ENCODE measurements at places on chromosomes 6 and 20. TPM values are rescaled to one million over a fixed set of nuclear protein-coding genes. Genes with fewer than 3 reads are reported as not detected.
A peak's percentile ranks its signal among the peaks of the same experiment; 100 is the strongest.

- no peaks in the 10 kb centered on the region for H3K36me3 ChIP-seq
- H3K27ac ChIP-seq, result no peak overlapping the region
- H3K4me1 ChIP-seq, result no peaks in the 10 kb centered on the region
- H3K27me3 ChIP-seq, result no peaks in the 10 kb centered on the region
- no peak overlapping the region for H3K4me3 ChIP-seq
Observed at GRCh38 chr20:235891-236290, 8.8 kb downstream of the DEFB129 start.

MTG2 gene
- total RNA-seq, result 24.6 TPM

DNA sequence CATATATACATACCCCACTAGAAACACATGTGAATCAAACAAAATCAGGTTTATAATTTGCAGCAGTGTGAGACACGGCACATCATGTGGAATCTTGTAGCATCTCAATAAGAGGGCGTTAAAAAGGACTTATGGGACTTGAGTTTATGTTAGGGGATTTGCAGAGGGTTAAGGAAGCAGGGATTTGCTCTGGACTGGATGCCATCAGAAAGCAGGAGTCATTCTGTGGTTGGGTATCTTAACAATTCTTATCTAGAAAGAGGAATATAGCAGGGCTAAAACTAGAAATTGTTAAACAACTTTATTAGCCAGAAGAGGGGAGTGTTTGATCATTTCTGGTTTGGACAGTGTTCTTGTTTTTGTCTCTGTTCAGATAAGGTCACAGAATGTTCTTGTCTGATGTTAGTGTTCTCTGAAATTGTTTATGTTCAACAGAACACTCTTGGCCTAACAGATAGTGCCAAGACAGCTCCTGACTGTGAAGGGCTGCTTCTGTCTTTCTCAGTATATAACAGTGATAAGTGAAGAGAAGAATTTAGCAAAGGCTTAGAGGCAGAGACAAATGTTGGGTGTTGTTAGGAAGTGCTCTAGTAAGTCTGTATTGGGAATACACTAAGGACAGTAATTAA lies 39.2 kb downstream of the LIN28B start:
- H3K27me3 ChIP-seq, result no peaks in the 10 kb centered on the region
- no peak overlapping the region for H3K4me3 ChIP-seq
- no peak for DNase-seq
- H3K36me3 ChIP-seq, result no peaks in the 10 kb centered on the region
- H3K27ac ChIP-seq, result no peak overlapping the region

DNA sequence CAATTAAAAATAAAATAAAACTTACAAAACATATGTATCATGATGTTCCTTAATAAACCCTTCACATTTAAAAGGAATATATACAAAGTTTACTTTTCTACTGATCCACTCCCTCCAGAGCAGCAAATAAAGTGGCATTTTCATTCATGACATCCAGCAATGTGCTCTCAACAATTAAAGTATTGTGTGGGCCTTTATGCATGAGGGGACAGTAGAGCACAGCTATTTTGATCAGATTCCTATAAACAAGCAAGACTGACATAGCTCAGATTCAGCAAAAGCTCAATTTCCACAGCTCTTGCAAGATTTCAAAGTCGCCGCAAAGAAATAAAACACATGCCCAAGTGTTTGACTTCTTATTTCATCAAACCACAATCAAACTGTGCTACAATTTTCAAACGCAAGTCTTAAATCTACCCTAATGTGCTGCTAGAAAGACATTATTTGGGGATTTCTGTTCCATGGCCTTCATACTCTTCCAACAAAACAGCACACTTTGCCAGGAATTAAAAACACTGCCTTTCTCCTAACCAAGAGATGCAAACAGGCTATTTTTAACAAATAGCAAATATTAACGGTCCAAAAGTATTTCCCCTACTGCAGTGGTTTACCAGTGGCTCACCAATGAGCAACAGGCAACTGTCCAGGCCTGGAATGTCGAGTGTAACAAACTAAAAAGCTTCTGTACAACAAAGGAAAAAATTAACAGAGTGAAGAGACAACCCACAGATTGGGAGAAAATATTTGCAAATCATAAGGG lies 52.3 kb downstream of the MBOAT1 start:
- H3K27ac ChIP-seq, result no peak overlapping the region
- H3K27me3 ChIP-seq, result no peaks in the 10 kb centered on the region
- H3K4me1 ChIP-seq, result no peaks in the 10 kb centered on the region
- no peaks in the 10 kb centered on the region for H3K36me3 ChIP-seq
- no peak for DNase-seq

- no peaks in the 10 kb centered on the region for H3K27me3 ChIP-seq
- no peaks in the 10 kb centered on the region for H3K4me1 ChIP-seq
- no peak for DNase-seq
- no peak overlapping the region for H3K4me3 ChIP-seq
- H3K27ac ChIP-seq, result no peak overlapping the region
- H3K36me3 ChIP-seq, result no peaks in the 10 kb centered on the region
Observed at GRCh38 chr20:52420805-52421204, 229.2 kb upstream of the ZFP64 start.

GRCh38 chr6:98779618-98780017 lies 54.8 kb upstream of the POU3F2 start:
- no peaks in the 10 kb centered on the region for H3K4me1 ChIP-seq
- no peak overlapping the region for H3K27ac ChIP-seq
- H3K4me3 ChIP-seq, result no peak overlapping the region
- no peaks in the 10 kb centered on the region for H3K36me3 ChIP-seq
- no peak for DNase-seq

DNA sequence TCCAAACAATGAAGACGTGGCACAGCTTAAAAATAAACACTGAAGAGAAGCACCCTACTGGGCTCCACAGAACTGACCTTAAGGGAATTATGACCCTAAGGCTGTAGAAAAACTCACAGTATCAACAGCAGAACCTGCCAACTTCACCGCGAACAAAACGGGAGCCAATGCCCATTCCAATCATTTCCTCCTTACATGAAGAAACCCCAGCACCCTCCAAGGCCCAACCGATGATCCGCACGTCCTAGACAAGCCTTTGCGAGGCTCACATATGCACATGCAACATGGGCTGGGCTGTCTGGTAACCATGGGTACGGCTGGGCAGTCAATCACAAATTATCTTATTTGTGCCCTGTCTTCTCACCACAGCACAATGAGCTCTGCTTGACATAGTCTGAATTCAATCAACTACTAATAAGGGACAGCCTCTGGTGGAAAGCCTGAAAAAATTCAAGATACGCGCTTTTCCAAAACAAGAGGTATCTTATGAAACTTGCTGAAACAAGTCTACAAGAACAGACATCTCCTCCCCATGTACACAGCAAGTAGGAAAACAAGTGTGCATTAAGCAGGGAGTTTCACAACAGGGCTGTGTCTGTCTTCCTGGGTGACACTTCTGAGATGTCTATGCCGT lies 1.7 kb downstream of the DIDO1 start:
- H3K27ac ChIP-seq, result peak overlapping the region; percentile 47
- peak overlapping the region; percentile 94 for H3K4me3 ChIP-seq
- peaks cover 1% of the 10 kb centered on the region for H3K4me1 ChIP-seq
- H3K36me3 ChIP-seq, result no peaks in the 10 kb centered on the region
- no peaks in the 10 kb centered on the region for H3K27me3 ChIP-seq
- DNase-seq, result no peak

DNA sequence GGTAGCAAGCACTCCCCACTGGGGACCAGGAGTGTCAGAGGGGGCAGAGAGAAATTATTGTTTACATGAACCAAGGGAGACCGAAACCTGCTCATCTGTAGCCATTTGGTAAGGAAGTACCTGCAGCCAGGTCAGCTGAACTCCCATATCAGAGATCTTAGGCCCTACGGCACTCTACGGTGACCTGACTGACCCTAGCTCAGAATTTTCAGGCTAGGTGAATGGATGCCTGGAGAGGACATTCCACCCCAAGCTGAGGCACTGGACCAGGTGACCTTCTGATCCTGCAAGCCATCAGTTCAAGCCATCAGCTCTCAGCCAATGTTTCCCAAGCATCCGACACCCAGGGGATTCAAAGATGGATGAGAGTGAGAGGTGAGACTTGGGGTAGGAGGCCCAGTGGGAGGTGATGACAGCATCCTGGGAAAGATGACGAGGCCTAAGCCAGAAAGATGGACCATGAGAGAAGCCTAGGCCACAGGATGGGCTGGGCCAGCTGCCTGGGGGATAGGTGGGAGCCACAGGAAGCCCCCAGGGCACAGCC lies 2.8 kb downstream of the ANGPT4 start:
- no peak for DNase-seq
- no peaks in the 10 kb centered on the region for H3K27me3 ChIP-seq
- no peaks in the 10 kb centered on the region for H3K36me3 ChIP-seq
- H3K4me3 ChIP-seq, result no peak overlapping the region
- H3K27ac ChIP-seq, result no peak overlapping the region

- DNase-seq, result no peak
- no peak overlapping the region for H3K27ac ChIP-seq
- no peaks in the 10 kb centered on the region for H3K27me3 ChIP-seq
Observed at GRCh38 chr6:170372380-170373325, 66.1 kb downstream of the FAM120B start.

LPIN3 gene
- total RNA-seq, result 22.6 TPM

CHRNA4 gene
- total RNA-seq, result not detected

- no peak for DNase-seq
- H3K4me3 ChIP-seq, result no peak overlapping the region
- H3K36me3 ChIP-seq, result peaks cover 2% of the 10 kb centered on the region
- no peak overlapping the region for H3K27ac ChIP-seq
Observed at GRCh38 chr6:52514514-52514913, 62.3 kb downstream of the TRAM2 start.

DNA sequence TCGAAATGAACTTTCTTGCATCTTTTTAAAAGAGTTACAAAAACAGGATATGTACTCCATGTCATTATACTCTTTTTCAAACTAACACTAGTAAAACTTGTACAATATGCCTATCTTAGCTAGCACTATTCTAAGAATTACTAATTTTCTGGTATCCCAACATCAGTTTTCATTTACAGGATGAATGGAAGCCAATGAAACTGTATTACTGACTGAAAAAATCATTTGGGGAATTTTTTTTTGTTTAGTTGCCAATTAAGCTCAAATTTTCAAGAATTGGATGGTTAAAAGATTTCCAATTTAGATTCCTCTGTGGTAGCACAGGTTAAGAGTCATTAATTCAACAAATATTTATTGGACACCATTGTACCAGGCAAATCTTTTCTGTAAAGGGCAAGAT lies 30.7 kb downstream of the TASP1 start:
- H3K27ac ChIP-seq, result no peak overlapping the region
- no peak for DNase-seq
- H3K4me3 ChIP-seq, result no peak overlapping the region
- no peaks in the 10 kb centered on the region for H3K4me1 ChIP-seq

GRCh38 chr6:139448051-139448649 lies 73.7 kb upstream of the CITED2 start:
- H3K36me3 ChIP-seq, result no peaks in the 10 kb centered on the region
- no peaks in the 10 kb centered on the region for H3K27me3 ChIP-seq
- no peak for DNase-seq
- no peaks in the 10 kb centered on the region for H3K4me1 ChIP-seq
- H3K4me3 ChIP-seq, result no peak overlapping the region
- H3K27ac ChIP-seq, result no peak overlapping the region

GRCh38 chr6:112150363-112150762 lies 63.0 kb downstream of the FAM229B start:
- DNase-seq, result no peak
- no peaks in the 10 kb centered on the region for H3K4me1 ChIP-seq
- H3K27me3 ChIP-seq, result no peaks in the 10 kb centered on the region

DNA sequence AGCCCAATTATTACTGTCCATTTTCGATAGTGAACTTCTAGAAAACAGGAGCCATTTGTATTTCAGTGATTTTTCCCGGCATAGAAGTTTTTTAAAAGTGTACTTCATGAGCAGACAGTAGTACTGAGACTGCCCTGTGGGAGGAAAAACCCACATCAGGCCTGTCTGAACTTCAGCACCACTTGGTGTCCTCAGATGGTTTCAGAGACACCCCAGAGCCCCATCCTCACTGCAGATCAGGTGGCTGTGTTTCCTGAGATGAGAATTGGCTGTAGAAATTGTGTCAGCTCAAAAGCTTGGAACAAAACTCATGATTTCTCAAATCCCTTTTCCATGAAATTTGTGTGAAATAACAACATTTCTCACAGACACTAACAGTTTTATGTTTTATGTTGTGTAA lies 110.0 kb upstream of the RIN2 start:
- H3K27ac ChIP-seq, result no peak overlapping the region
- H3K36me3 ChIP-seq, result no peaks in the 10 kb centered on the region
- no peaks in the 10 kb centered on the region for H3K4me1 ChIP-seq
- H3K27me3 ChIP-seq, result no peaks in the 10 kb centered on the region
- no peak overlapping the region for H3K4me3 ChIP-seq

- no peaks in the 10 kb centered on the region for H3K4me1 ChIP-seq
- H3K4me3 ChIP-seq, result no peak overlapping the region
- H3K36me3 ChIP-seq, result no peaks in the 10 kb centered on the region
- no peak overlapping the region for H3K27ac ChIP-seq
- no peak for DNase-seq
Observed at GRCh38 chr20:33261465-33261864, 21.5 kb upstream of the BPIFB1 start.

DNA sequence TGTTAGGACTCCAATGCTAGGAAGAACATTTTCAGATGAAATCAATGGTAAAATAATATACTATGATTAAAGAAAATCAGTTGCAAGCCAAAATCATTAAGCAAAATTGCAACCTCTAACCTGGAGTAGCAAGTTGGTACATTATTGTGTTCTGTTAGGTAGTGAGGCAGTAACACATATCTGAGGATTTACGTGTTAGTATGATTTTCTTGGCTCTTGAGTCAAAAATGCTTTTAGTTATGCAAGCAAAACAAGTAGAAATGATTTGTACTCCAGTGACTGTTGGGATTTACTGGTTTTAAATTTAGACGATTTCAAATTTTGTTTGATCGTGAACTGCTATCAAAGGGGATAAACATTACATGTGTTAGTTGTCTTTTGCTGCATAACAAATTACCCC lies 293.0 kb upstream of the BTBD3 start:
- H3K4me3 ChIP-seq, result no peak overlapping the region
- DNase-seq, result no peak

DNA sequence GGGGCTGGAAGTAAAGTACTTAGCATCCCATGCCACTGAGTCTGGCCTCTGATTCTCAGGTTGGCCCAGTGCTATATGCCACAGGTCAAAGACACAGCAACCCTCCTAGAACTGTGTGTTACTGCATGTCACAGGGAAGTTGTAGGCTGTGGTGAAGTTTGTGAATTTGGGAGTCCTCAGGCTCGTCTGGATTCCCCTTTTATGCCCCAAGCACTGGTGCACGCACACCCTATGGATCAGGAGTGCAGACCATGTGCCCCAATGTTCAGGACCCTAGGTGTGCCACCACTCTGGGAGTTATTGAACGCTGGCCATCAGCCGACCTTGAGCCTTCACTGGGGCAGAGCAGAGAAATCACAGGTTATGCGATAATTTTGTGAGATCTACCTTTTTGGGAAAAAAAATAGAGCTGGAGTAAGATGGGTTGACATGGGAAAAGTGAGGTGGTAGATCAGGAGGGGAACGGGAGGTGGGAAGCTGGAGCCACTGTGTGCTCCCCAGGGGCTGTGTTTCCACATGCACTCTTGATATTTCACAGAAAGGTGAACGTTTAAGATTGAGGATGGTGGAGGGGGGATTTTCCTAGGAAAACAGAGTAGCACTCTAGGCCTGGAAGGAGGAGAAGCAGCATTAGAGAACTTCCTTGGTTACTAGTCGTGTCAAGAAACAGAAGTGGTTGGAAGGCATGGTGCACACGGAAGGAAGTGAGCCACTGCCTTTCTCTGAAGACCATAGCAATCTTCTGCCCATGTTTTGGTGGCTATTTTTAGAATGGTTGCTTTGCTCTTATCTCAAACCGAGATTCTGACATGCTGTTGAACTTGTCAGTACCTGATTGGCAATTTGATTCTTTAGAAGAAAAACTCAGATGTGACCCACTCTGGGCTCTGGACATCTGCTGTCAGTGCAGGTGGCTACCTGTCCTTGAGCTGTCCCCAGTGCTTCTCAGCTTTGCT lies 44.1 kb downstream of the DUSP22 start:
- DNase-seq, result no peak

All from aorta (tissue), 5 donors.